ENCODE measurements at places on chromosomes 11 and 22. TPM values are rescaled to one million over a fixed set of nuclear protein-coding genes. Genes with fewer than 3 reads are reported as not detected.

DNA sequence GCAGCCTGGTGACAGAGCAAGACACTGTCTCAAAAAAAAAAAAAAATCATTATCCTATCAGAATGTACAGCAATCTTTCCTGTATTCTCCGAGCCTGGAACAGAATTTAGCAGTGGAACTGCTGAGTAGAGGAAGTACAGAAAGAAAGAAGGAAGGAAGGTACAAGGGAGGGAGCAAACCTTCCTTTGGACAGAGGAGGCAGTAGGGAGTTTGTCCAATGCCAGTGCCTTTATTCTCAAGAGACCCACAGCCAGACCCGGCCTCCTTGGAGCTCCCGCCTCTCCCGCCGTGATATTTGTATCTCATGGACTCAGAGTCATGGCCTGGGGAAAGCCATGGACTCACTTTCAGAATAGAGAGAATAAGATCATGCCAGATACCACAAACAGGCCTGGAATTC, 37.7 kb upstream of the LRRC55 start:
- H3K27ac ChIP-seq: no peak overlapping the region
- no peak overlapping the region for H3K4me3 ChIP-seq
- no peaks in the 10 kb centered on the region for H3K4me1 ChIP-seq
- H3K27me3 ChIP-seq: no peaks in the 10 kb centered on the region

- peaks cover 5% of the 10 kb centered on the region for H3K4me1 ChIP-seq
- H3K27ac ChIP-seq: no peak overlapping the region
- H3K27me3 ChIP-seq: no peaks in the 10 kb centered on the region
- DNase-seq: no peak
These were observed 12.3 kb downstream of the KCNJ5 start for GRCh38 chr11:128903248-128904061.

DNA sequence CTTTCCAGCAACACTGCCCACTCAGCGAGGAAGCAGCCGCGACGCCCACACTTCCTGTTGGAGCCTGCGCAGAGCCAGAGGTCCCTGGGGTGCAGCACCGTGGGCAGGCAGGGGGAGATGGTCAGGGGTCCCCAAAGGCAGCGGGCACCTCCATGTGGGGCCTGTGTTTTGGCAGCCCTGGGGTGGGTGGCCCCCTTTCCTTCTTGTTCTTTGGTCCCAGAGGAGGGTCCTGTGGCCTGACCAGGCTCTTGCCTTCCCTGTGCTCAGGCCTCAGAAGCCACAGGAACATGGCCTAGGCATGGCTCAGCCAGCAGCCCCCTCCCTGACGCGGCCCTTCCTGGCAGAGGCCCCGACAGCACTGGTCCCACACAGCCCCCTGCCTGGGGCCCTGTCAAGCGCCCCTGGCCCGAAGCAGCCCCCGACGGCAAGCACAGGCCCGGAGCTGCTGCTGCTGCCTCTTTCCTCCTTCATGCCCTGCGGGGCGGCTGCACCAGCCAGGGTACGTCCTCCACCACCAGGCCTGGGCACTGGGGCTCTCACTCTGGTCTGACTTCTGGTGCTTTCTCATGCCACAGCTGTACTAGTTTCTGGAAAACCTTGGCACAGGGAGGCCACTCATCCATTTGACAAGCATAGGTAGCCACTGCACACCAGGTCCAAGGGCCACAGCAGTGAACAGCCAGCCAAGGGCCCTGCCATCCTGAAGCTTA, 47.1 kb downstream of the PISD start:
- no peaks in the 10 kb centered on the region for H3K27me3 ChIP-seq
- no peaks in the 10 kb centered on the region for H3K36me3 ChIP-seq

Gene SHANK3
- 13.8 TPM for total RNA-seq

GRCh38 chr11:17443423-17443822, 33.2 kb downstream of the ABCC8 start:
- H3K4me3 ChIP-seq: no peak overlapping the region
- DNase-seq: no peak
- H3K27me3 ChIP-seq: no peaks in the 10 kb centered on the region
- H3K27ac ChIP-seq: no peak overlapping the region
- no peaks in the 10 kb centered on the region for H3K4me1 ChIP-seq
- no peaks in the 10 kb centered on the region for H3K36me3 ChIP-seq

Gene SCGB1A1
- total RNA-seq: not detected

DNA sequence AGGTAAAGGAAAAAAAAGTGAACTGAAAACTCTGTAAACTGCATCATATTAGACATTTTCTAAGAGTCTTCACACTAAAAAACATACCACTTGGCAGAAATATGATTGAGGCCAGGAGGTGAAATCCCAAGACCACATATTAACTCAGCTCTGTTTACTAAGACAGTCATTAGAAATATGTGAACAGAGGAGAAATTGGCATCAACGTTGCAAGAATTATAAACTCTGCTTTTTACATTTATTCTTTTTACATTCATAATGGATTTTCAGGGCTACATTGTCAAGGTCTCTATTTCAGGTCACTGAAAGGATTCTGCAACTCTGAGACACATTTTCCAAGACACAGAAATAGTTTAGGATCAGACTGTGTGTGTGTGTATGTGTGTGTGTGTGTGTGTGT, 1364.0 kb downstream of the LRRC4C start:
- H3K4me1 ChIP-seq: no peaks in the 10 kb centered on the region
- no peak for DNase-seq
- no peaks in the 10 kb centered on the region for H3K36me3 ChIP-seq
- no peak overlapping the region for H3K27ac ChIP-seq

GRCh38 chr11:101269990-101270660, 140.5 kb upstream of the PGR start:
- H3K36me3 ChIP-seq: no peaks in the 10 kb centered on the region
- no peaks in the 10 kb centered on the region for H3K27me3 ChIP-seq
- DNase-seq: no peak
- no peak overlapping the region for H3K27ac ChIP-seq
- H3K4me3 ChIP-seq: no peak overlapping the region
- no peaks in the 10 kb centered on the region for H3K4me1 ChIP-seq

DNA sequence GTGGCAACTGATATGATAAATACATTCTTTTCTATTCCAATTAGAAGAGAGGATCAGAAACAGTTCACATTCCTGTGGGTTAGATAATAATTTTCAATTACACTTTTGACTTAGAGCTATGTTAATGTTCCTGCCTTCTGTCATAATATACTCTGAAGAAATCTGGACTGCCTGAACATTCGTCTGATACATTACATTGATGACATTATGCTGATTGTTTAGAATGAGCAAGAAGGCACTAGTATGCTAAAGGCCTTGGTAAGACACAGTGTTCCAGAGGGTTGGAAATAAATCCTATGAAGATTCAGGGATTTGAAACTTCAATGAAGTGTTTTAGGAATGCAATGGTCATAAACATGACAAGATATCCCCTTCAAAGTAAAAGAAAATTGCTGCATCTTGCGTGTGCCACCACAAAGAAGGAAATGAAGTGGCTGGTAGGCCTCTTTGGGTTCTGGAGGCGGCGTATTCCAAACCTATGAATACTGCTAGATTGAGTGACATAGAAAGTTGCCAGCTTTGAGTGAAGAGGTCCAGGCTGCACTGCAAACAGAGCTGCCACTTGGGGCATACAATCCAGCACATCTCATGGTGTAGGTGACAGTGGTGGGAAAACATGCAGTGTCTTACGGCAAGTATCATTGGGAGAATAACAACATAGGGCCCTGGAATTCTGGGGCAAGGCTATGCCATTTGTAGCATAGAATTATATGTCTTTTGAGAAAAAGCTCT, 21.2 kb upstream of the PDE3B start:
- no peaks in the 10 kb centered on the region for H3K4me1 ChIP-seq
- H3K27me3 ChIP-seq: no peaks in the 10 kb centered on the region
- DNase-seq: no peak

DNA sequence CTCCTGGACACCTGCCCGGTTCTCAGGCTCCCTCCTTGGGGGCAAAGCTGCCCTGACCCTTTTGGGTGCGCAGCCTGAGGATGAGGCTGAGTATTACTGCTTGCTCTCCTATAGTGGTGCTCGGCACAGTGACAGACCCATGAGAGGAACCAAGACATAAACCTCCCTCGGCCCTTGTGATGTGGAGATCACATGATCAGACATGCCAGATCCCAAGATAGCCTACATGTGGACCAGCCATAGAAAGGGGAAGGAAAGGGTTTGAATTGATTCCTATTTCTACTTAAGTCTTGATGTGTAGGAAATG, 125.3 kb downstream of the VPREB1 start:
- H3K36me3 ChIP-seq: no peaks in the 10 kb centered on the region
- DNase-seq: peak; percentile 54
- no peaks in the 10 kb centered on the region for H3K4me1 ChIP-seq
- no peaks in the 10 kb centered on the region for H3K27me3 ChIP-seq
- peak overlapping the region; percentile 46 for H3K27ac ChIP-seq

DNA sequence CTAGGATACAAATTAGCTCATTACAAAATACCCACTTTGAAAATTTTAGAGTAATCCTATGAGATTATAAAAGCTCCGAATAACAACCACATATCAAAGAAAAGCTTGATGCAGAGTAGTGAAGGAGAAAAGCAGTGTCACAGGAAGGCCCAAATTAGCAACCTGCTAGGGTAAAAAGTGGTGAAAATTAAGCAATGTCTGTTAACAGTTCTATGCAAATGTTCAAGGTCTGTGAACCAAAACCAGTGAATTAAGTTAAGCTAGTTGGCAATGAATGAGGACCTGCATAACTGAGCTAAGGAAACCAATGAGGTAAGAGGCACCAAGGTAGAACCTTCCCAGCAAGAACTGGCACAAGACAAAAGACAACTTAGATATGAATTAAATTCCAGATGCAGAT, 29.6 kb downstream of the PRDM10 start:
- no peaks in the 10 kb centered on the region for H3K4me1 ChIP-seq
- H3K27me3 ChIP-seq: no peaks in the 10 kb centered on the region
- H3K4me3 ChIP-seq: no peak overlapping the region
- no peak for DNase-seq
- H3K27ac ChIP-seq: no peak overlapping the region
- no peaks in the 10 kb centered on the region for H3K36me3 ChIP-seq

DNA sequence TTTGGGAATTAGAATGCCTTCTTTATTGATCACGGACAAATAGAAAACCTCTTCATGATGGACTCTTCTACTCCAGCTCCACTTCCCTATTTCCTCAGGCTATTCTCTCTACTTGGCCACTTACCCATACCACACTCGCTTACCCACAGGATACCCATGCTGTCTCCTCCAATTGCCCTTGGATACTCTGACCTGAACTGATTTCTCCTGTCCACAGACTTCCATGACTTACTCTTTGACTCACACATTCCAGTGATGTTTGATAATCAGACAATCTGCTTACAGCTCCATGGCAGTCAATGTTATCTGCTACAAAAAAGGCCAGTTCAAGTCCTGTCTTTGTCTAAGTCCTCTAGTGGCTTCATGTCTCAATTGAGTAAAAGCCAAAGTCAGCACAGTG, 292.0 kb upstream of the CTSC start:
- no peaks in the 10 kb centered on the region for H3K36me3 ChIP-seq
- H3K4me1 ChIP-seq: no peaks in the 10 kb centered on the region

DNA sequence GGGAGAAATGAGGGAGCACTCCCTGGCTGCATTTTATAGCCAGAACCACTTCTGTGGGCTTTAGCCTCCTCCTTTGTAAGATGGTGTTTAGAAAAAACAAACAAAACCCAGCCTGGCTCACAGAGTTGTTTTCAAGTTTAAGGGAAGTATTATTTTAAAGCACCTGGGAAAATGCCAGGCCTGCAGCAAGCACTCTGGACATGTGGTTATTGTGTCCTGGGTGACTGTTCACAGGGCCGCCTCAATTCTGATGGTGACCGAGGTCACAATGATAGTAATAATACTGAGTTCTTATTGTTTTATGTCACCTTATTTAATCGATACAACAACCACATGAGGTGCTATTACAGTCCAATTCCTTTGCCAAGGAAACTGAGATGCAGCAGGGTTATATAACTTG, 20.7 kb upstream of the SLC22A12 start:
- DNase-seq: no peak
- no peaks in the 10 kb centered on the region for H3K27me3 ChIP-seq
- H3K4me3 ChIP-seq: no peak overlapping the region

Gene TRIM64C
- not detected for total RNA-seq

Gene CALCA
- total RNA-seq: not detected

GRCh38 chr11:113350336-113351067, 36.1 kb downstream of the TTC12 start:
- no peak overlapping the region for H3K27ac ChIP-seq
- H3K4me3 ChIP-seq: no peak overlapping the region
- H3K27me3 ChIP-seq: no peaks in the 10 kb centered on the region
- no peaks in the 10 kb centered on the region for H3K4me1 ChIP-seq
- DNase-seq: no peak

All from Peyer's patch (tissue), 4 donors.